Activated CD4-positive, alpha-beta T cell treated with anti-CD3 and anti-CD28 coated beads, Interleukin-2, amount 10 ng/mL, durations not matched to agents 24 days and 14 days (primary cell): ENCODE measurements at places on chromosomes 13 and 19. TPM values are rescaled to one million over a fixed set of nuclear protein-coding genes. Genes with fewer than 3 reads are reported as not detected.
A peak's percentile ranks its signal among the peaks of the same experiment; 100 is the strongest.

Gene EXOC3L2
- not detected in 2 replicates for total RNA-seq

Gene BORA
- total RNA-seq, result 17.3 and 18.1 TPM in 2 replicates

Gene TRIM28
- 689 and 698 TPM in 2 replicates for total RNA-seq

Gene FCGBP
- total RNA-seq, result 3.3 and 4.7 TPM in 2 replicates

Gene MEIS3
- not detected in 2 replicates for total RNA-seq

Gene SOHLH2
- total RNA-seq, result not detected in 2 replicates

Gene KLK2
- 0.33 and 0.75 TPM in 2 replicates for total RNA-seq

Gene CD209
- not detected in 2 replicates for total RNA-seq

Gene GRIK5
- total RNA-seq, result 3.9 and 4.9 TPM in 2 replicates

Gene KANK3
- total RNA-seq, result 0.85 and 1.5 TPM in 2 replicates

Gene TBXA2R
- total RNA-seq, result 0.42 and 0.50 TPM in 2 replicates

Gene STRN4
- 101 and 107 TPM in 2 replicates for total RNA-seq

DNA sequence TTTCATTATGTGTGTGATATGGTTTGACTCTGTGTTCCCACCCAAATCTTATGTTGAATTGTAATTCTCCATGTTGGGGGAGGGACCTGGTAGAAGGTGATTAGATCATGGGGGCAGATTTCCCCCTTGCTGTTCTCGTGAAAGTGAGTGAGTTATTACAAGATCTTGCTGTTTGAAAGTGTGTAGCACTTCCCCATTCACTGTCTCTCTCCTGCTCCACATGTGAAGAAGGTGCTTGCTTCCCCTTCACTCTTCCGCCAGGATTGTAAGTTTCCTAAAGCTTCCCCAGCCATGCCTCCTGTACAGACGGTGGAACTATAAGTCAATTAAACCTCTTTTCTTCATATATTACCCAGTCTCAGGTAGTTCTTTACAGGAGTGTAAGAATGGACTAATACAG, 54.3 kb upstream of the SERTM1 start:
- no peaks in the 10 kb centered on the region for H3K36me3 ChIP-seq
- DNase-seq, result no peak
- H3K27me3 ChIP-seq, result no peaks in the 10 kb centered on the region
- H3K27ac ChIP-seq, result no peak overlapping the region

DNA sequence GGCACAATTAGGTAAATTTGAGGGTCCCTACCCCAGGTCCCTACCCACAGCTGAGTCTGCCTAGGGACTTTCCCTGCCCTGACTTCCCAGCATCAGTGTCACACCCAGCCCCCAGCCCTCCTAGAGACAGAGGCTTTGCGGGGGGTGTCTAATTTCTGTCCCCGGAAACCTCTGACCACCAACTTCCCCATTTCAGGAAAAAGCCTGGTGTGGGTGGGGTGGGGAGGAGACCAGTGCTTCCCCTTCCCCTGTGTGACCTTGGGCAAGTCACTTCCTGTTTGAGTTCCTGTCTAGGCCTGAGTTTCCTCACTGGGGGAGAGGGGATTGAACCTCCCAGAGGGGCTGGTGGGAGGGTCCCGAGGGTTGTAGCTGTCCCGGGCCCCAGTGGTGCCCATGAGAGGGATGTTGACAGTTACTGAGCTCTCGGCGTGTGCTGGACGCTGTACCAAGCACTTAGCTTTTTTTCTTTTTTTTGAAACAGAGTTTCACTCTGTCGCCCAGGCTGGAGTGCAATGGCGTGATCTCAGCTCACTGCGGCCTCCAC, 7.9 kb downstream of the VASP start:
- H3K4me3 ChIP-seq, result peak overlapping the region; percentile 66
- H3K27me3 ChIP-seq, result no peaks in the 10 kb centered on the region
- peak overlapping the region; percentile 88 for H3K27ac ChIP-seq
- peak; percentile 77 for DNase-seq

DNA sequence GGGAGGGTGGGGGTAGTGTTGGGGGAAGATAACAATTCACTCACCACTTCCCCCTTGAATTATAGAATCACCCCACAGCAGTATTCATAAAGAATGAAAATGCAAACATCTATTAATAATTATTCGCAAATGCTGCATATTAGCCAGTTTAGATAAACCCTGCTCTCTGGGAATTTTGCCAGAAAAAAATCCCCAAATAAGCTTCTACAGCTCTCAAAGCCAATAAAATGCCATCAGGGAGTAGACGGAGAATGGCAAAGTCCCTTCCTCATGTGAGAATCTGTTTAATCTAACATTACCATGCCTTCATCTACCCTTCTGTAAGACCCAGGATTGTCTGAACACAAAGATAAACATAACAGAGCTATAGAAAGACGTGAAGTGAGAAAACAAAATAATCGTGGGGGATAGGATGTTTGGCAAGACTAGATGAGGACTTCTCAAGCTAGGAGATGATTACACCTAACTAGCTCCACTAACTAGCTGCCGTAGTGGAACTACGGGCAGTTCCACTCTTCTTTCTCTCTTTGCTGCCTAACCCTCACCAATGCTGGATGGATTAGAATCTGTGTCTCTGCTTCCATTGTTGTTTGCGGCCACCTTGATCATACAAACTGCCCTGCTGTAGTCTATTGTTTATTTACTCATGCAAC, 32.4 kb upstream of the CACNA1A start:
- H3K4me3 ChIP-seq, result no peak overlapping the region
- no peaks in the 10 kb centered on the region for H3K27me3 ChIP-seq
- no peak overlapping the region for H3K27ac ChIP-seq
- H3K4me1 ChIP-seq, result no peaks in the 10 kb centered on the region
- no peak for DNase-seq
- no peaks in the 10 kb centered on the region for H3K36me3 ChIP-seq

DNA sequence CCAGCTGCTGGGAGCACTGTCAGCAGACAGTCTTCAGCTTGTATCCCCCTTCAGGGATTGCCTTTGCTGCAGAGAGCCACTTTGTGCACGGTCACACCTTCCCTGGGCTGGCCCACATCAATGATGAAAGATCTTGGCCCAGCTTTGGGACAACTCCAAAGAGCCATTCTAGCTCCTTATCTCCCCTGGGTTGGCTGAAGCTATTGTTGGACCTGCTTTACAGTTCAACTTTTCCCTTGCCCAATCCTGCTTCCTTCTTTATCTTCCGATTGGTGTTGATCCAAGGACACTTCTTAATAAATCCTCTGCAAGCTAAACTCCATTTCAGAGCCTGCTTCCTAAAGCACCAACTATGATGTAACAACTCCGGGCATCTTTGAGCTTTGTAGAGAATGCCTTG, 466.4 kb downstream of the KLF12 start:
- DNase-seq, result no peak
- no peaks in the 10 kb centered on the region for H3K4me1 ChIP-seq
- no peak overlapping the region for H3K4me3 ChIP-seq

GRCh38 chr13:33119022-33119781, 103.0 kb downstream of the KL start:
- H3K4me1 ChIP-seq, result peaks cover 6% of the 10 kb centered on the region
- no peak overlapping the region for H3K4me3 ChIP-seq
- no peaks in the 10 kb centered on the region for H3K27me3 ChIP-seq
- peaks cover 10% of the 10 kb centered on the region for H3K36me3 ChIP-seq
- H3K27ac ChIP-seq, result no peak overlapping the region

GRCh38 chr19:12975221-12975741, 5.9 kb downstream of the DAND5 start:
- no peaks in the 10 kb centered on the region for H3K36me3 ChIP-seq
- no peak overlapping the region for H3K4me3 ChIP-seq
- peaks cover 4% of the 10 kb centered on the region for H3K4me1 ChIP-seq
- no peak overlapping the region for H3K27ac ChIP-seq
- no peak for DNase-seq

- peak; percentile 74 for DNase-seq
- no peaks in the 10 kb centered on the region for H3K27me3 ChIP-seq
- H3K4me1 ChIP-seq, result peaks cover 34% of the 10 kb centered on the region
- peaks cover 30% of the 10 kb centered on the region for H3K36me3 ChIP-seq
- H3K4me3 ChIP-seq, result peak overlapping the region; percentile 99
Observed at GRCh38 chr13:38348861-38349389, 726 bp upstream of the UFM1 start.

GRCh38 chr19:16266586-16266942, 58.1 kb upstream of the KLF2 start:
- H3K4me1 ChIP-seq, result peaks cover 36% of the 10 kb centered on the region
- no peaks in the 10 kb centered on the region for H3K36me3 ChIP-seq
- H3K27me3 ChIP-seq, result peaks cover 37% of the 10 kb centered on the region
- no peak overlapping the region for H3K27ac ChIP-seq
- H3K4me3 ChIP-seq, result peak overlapping the region; percentile 44
- peak; percentile 85 for DNase-seq

- H3K4me3 ChIP-seq, result peak overlapping the region; percentile 99
- H3K36me3 ChIP-seq, result peaks cover 8% of the 10 kb centered on the region
- DNase-seq, result no peak
- no peaks in the 10 kb centered on the region for H3K27me3 ChIP-seq
Observed at GRCh38 chr19:47483200-47483599, 819 bp downstream of the KPTN start.

DNA sequence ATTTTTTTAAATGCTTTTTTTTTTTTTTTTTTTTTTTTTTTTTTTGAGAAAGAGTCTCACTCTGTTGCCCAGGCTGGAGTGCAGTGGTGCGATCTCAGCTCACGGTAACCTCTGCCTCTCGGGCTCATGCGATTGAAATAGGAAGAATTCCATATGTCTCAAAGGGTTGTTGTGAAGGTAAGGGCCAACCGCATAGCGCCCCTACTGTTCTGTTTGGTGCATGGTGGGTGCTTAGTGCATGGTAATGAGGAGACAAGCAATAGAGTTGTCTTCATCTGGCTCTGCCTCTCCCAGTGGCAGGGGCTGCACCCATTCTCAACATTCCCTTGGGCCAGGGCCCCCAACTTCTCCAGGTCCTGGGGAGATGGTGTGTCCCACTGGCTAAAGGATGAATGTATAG, 68.7 kb downstream of the RASL11A start:
- H3K27me3 ChIP-seq, result peaks cover 6% of the 10 kb centered on the region
- no peak overlapping the region for H3K4me3 ChIP-seq
- no peaks in the 10 kb centered on the region for H3K4me1 ChIP-seq
- no peak overlapping the region for H3K27ac ChIP-seq

DNA sequence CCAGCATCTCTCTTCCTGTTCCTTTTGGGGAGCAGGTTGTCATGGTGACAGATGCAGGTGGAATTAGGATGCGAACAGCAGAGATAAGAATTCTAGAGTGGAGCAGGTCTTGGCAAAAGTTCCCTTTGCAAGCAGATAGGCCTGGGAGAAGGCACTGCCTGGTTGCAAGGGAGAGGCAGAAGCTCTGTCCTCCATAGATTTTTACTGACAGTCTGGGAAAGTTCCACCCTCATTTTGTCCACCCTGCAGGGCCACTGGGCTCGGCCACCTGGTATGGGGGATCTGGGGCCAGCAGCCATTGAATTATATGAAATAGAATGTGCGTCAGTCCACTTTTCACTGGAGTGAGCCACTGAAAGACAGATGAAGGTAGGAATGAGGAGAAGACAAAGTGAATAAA, 141.7 kb downstream of the IER2 start:
- no peak overlapping the region for H3K27ac ChIP-seq
- DNase-seq, result no peak
- no peaks in the 10 kb centered on the region for H3K4me1 ChIP-seq
- no peak overlapping the region for H3K4me3 ChIP-seq
- H3K27me3 ChIP-seq, result no peaks in the 10 kb centered on the region
- H3K36me3 ChIP-seq, result no peaks in the 10 kb centered on the region

DNA sequence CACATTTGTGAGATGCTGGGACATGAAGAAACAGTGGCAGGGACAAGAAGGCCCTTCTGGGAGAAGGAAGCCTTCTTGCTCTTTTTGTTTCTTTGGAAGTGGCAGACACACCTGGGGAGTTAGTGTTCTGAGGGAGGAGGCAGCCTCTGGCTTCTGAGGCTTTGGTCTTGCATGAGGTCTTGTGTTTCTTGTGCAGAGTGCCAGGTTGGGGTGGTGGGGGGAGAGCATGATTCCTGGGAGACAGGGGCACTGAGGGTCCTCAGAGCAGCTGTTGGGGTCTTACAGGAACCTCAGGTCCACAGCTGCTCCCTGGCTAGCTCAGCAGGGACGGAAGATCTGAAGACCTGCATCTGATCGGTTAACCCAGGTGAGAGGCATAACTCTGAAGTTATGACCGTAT, 167.5 kb upstream of the ZNF536 start:
- no peaks in the 10 kb centered on the region for H3K36me3 ChIP-seq
- DNase-seq, result peak; percentile 32
- H3K27me3 ChIP-seq, result peaks cover 3% of the 10 kb centered on the region
- H3K27ac ChIP-seq, result no peak overlapping the region

GRCh38 chr19:32928806-32929205, 43.0 kb downstream of the CEP89 start:
- H3K4me1 ChIP-seq, result no peaks in the 10 kb centered on the region
- peak overlapping the region; percentile 48 for H3K27ac ChIP-seq
- H3K36me3 ChIP-seq, result peaks cover 29% of the 10 kb centered on the region
- no peak overlapping the region for H3K4me3 ChIP-seq

GRCh38 chr13:99796175-99796819, 175.3 kb downstream of the ZIC5 start:
- H3K27ac ChIP-seq, result no peak overlapping the region
- H3K36me3 ChIP-seq, result no peaks in the 10 kb centered on the region
- no peak overlapping the region for H3K4me3 ChIP-seq
- peak; percentile 81 for DNase-seq
- H3K27me3 ChIP-seq, result no peaks in the 10 kb centered on the region

GRCh38 chr13:36006894-36007675, 124.1 kb downstream of the DCLK1 start:
- no peaks in the 10 kb centered on the region for H3K36me3 ChIP-seq
- H3K4me1 ChIP-seq, result no peaks in the 10 kb centered on the region
- no peaks in the 10 kb centered on the region for H3K27me3 ChIP-seq
- no peak overlapping the region for H3K27ac ChIP-seq

- DNase-seq, result peak; percentile 80
- no peak overlapping the region for H3K4me3 ChIP-seq
- H3K27me3 ChIP-seq, result no peaks in the 10 kb centered on the region
- peaks cover 2% of the 10 kb centered on the region for H3K36me3 ChIP-seq
Observed at GRCh38 chr19:49746206-49746958, 16.7 kb downstream of the TSKS start.

DNA sequence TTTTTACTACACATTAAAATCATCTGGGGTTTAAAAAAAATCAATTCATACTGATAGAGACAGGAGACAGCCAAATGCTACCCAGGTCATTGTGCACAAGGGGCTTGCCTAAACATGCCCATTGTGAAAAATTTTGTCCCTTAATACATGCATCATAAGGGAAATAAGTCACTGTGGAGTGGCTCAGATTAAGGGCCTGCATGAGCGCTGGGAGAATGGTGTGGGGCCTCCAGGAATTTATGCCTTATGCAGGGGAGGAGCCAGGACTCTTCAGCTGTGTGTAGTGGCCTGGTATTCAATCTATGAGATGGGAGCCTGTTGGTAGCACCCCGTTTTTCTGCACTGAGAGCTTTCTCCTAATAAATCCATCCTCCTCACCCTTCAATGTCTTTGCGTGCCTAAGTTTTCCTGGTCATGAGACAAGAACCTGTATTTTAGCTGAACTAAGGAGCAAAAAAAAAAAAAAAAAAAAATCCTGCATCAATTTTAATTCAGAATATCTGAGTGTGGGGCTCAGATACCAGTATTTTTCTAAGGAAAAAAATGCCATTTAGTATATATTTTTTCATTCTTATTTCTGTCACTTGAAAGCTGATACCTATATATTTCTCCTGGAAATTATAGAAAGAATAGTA, 997.6 kb upstream of the ATXN8OS start:
- H3K27ac ChIP-seq, result no peak overlapping the region
- H3K4me3 ChIP-seq, result no peak overlapping the region
- no peaks in the 10 kb centered on the region for H3K36me3 ChIP-seq
- H3K4me1 ChIP-seq, result no peaks in the 10 kb centered on the region
